ENCODE measurements at places on chromosomes 5 and 9.

- no peak for DNase-seq
These were observed 13.0 kb downstream of the NEK6 start for GRCh38 chr9:124270504-124271335.

- DNase-seq, result no peak
These were observed 43.8 kb upstream of the CTSL start for GRCh38 chr9:87682085-87682484.

GRCh38 chr5:100889165-100889743, 13.8 kb downstream of the ST8SIA4 start:
- no peak for DNase-seq

- DNase-seq, result no peak
These were observed 75.2 kb downstream of the AOPEP start for GRCh38 chr9:94801681-94802080.

- DNase-seq, result peak; percentile 32
These were observed 833 bp downstream of the ANKHD1 start for GRCh38 chr5:140402258-140403074.

- DNase-seq, result no peak
These were observed 74.8 kb downstream of the ICE1 start for GRCh38 chr5:5497152-5497788.

DNA sequence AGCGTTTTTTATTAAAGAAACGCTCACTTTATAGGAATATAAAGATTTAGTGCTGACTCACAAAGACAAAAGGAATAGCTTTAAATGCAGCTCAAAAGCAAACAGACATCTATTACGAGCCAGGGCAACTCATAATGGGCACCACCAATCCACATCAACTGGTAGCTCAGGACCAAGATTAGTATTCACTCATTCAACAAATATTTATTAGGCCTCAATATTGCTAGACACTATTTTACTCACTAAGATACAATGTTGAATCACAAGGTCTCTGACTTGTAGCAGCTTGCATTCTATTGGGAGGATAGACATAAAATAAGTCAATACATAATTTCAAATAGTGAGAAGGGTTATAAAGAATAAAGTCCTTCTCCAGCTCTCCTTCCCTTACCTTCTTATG, 8.0 kb upstream of the MAN2A1 start:
- DNase-seq, result no peak

DNA sequence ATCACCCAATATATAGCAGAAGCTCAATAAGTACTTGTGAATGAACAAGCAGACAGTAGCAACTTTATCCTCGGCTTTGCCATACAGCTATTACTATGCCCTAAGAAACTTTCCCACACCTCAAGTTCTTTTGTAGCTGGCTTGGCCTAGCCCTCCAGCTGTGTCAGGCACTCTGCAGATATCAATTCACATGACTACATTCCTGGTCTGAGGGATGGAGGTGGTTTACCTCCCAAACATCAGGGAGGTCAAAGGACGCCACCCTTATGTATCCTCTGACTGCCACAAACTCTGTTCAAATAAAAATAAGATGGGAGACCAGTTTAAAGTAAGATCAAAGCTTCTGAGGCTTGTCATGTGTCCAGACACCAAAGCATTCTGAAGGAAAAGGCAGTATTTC, 416.3 kb downstream of the PIK3R1 start:
- DNase-seq, result no peak

DNA sequence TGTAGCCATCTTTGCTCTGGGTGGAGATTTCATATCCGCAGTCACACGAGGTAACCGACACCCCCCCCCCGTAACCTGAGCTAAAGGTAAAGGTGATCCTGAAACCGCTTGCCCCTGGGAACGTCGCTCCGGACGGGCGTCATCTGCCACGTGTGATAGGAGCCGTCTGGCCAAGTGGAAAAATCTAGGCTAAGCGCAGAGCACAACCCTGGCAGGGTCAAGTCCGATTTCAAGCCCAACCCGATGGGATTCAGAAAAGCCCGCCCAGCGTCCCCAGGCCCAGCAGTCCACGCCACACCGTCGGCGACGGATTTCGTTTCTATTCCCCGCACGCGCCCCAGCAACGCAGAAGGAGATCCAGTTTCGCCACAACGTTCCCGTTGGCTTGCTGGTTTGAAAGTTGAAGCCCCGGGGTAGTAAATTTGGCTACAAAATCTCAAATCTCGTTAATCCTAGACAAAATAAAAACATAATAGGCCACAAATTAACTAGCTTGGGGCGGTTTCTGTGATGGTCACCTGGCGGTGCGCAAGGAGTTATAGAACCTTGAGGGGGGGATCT, 32.4 kb upstream of the NFIB start:
- DNase-seq, result no peak

- no peak for DNase-seq
These were observed 286.7 kb upstream of the IRX4 start for GRCh38 chr5:2169430-2169808.

GRCh38 chr5:179915406-179915935, 7.8 kb upstream of the TBC1D9B start:
- DNase-seq, result no peak

DNA sequence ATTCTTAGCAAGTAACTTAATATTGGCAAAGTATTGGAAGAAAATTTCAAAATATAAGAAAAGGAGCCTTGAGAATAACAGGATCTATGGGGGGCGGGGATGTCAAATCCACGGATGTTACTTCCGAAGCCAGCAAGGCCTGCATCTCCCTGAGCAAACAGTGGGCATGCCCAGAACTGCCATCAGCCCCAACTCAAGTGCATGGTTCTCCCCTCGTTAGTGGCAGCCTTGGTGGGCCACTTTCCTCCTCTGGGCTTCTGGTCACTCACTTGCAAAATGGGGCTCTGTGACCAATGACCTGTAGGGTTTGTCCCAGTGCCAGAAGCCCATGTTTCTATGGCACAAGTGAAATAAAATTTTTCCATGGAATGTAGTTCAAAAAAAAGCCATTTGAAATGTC, 27.2 kb upstream of the MED10 start:
- DNase-seq, result no peak

GRCh38 chr9:8621416-8621815, 821.8 kb upstream of the DMAC1 start:
- DNase-seq, result no peak

GRCh38 chr9:23766613-23767012, 59.4 kb downstream of the ELAVL2 start:
- no peak for DNase-seq

DNA sequence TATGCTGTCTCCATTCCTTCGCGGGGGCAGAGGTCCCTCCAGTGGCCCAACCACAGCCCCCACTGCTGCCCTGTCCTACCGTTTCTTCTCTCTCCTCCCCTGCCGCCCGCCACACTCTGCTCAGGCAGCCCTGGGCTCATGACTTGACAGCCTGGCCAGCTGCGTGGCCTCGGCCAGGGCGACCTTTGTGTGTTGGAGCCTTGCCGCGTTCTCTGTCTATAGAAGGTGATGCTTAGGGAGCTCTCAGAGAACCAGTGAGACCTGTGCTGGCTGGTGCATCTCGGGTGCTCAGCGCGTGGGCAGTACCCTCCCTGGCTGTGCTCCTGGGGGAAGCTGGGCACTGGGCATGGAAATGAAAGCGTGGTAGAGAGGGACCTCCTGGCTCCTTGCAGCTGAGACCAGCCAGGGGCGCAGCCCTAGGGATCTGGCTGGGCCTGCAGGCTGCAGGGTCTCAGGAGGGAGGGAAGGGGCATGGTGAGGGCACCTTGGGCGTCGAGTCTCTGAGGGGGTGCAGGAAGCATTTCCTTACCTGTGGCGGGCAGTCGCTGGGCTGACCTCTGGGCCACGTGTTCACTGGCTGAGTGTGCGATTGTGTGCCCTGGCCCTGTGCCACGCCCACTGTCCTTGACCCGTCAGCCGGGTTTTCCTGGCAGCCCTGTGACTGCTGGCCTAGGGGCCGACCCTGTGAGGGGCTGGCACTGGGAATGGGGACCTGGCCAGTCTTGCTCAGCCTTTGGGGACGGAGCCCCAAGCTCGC, 50.3 kb downstream of the RXRA start:
- DNase-seq, result no peak

DNA sequence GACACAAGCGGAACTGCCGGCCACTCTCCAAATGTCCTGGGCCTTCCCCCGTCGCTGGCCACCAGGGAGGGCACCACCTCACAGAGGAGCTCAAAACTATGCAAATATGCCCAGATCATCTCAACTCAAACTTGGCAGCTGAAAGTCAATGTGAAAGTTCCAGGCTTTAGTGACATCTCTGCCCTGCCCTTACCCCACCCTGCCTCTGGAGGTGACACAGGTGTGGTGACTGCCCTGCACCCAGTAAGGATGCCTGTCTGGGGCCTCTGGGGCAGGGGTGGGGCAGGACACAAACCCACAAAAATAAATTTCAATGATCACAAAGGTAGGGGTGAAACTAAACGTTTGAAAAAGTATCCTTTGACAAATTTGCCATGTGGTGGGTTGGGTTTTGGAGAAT, 213.4 kb downstream of the HSPA4 start:
- DNase-seq, result no peak

DNA sequence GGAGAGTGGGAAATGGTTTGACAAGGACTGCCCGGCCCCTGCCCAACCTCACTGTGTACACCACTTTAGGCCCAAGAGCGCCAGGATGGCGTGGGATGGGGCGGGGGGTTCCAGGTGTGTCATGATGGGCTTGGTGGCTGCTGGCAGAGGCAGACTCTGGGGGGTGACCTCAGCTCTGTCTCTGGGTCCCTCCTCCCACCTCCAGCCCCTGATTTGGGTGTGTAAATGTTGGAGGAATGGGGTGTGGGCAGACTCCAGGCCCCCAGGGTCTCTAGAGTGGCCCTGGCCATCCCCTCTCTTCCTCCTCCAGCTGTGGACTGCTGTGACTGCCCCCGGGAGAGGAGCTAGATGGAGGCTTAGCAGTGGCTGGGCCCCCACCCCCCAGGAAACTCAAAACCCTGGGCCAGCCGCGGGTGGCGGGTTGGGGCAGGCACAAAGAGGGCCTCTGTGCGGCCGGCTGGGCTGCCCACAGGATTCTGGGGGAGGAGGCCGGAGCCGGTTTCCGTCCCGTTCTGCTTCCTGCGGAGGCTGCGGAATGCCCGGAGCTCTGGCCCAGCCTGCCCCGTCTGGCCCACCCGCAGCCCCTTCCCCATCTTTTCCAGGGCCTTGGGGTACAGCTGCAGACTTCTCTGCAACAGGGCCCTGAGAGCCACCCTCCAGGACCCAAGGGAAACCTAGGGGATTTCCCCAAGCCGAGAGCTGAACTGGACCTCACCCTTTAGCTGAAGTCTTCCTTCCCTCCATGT, 23.1 kb downstream of the CXXC5 start:
- DNase-seq, result no peak

DNA sequence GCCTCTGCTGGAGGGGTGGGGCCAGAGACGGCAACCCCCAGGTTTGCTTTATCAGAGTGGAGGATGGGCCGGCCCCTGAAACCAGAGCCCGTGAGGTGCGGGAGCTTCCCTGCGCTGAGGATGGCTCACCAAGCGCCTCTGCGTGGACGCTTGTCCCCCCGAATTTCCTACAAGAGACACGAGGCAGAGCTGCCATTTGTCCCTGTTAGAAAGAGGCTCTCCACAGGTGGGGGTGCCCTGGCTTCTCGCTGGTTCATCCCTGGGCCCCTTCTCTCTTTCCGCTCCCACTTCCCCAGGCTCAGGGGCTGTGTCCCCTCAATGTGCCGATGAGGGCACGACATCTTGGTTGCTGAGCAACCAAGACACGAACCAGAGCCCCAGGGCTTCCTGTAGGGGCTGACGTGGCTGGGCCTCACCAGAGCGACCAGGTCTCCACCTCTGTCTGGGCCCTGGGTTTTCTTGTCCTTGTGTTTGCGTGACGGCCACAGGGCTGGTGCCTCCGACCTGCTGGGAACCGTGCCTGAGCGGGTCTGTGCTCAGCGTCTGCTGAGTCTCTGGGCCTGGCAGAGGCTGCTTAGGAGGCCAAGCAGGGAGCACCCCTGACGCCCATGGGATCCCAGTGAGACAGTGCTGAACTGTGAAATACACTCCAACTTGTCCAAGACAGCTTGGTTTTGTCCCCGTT, 119.6 kb upstream of the COL5A1 start:
- no peak for DNase-seq

DNA sequence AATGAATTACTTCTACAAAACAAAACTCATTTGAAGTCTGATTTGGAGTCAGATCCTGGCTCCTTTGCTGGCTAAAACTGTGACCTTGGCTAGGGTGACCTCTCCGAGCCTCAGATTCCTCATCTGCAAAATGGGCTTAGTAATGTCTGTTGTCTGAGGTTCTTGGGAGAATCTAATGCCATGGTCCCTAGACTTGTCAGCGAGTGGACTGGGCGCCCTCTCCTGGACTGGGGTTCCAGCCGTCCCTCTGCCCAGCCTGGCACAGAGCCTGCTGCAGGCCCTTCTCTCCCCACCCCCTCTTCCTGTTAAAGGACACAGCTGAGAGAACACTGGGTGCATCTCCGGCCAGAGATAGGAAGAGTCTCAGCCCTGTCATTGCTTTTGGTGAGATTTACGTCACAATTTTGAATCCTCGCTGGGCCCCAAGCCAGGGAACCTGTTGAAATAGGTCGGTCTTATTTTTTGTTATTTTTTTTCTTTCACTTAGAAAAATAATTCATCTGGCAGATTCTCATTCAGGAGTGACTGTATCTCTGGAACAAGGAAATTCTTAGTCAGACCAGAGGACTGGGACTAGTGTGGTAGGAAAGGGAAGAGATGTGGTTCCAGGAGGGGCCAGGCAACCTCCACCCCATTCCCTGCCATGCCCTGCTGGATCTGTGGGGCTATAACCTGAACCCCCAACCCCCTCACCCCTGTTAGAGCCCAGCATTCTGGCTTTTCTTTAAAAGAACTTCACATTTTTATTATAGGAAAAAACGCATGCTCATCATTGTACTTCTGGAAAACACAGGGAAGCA, 48.2 kb upstream of the RPL26L1 start:
- no peak for DNase-seq

- DNase-seq, result no peak
These were observed 129.7 kb upstream of the DHFR start for GRCh38 chr5:80784451-80784850.

GRCh38 chr9:104448036-104448435, 56.0 kb upstream of the OR13F1 start:
- no peak for DNase-seq

GRCh38 chr5:102554082-102554481, 55.3 kb upstream of the SLCO6A1 start:
- DNase-seq, result no peak

DNA sequence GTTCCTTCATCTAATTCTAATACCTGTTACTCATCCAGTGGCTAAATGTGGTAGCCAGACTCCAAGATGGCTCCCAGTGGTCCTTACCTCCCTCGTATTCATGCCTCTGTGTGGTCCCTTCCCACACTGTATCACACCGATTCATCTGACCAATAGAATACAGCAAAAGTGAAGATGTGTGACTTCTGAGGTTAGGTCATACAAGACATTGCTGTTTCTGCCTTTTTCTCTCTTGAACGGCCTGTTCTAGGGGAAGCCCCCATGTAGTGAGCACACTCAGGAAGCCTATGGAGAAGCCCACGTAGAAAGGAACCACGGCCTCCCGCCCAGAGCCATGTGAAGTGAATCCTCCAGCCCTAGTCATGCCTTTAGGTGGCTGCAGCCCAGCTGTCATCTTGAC, 9.4 kb upstream of the C5 start:
- no peak for DNase-seq

GRCh38 chr5:74251141-74252035, 389.1 kb downstream of the ENC1 start:
- no peak for DNase-seq

GRCh38 chr9:13023498-13023897, 248.7 kb downstream of the LURAP1L start:
- no peak for DNase-seq

Measured in stimulated activated CD4-positive, alpha-beta T cell treated with anti-CD3 and anti-CD28 coated beads, Interleukin-12 subunit alpha, Interleukin-12 subunit beta, amount 100 ng/mL, for 24 hours (primary cell).